Fibroblast of skin of right quadriceps (primary cell): ENCODE measurements at places on chromosomes 16 and 17.
A peak's percentile ranks its signal among the peaks of the same experiment; 100 is the strongest.

DNA sequence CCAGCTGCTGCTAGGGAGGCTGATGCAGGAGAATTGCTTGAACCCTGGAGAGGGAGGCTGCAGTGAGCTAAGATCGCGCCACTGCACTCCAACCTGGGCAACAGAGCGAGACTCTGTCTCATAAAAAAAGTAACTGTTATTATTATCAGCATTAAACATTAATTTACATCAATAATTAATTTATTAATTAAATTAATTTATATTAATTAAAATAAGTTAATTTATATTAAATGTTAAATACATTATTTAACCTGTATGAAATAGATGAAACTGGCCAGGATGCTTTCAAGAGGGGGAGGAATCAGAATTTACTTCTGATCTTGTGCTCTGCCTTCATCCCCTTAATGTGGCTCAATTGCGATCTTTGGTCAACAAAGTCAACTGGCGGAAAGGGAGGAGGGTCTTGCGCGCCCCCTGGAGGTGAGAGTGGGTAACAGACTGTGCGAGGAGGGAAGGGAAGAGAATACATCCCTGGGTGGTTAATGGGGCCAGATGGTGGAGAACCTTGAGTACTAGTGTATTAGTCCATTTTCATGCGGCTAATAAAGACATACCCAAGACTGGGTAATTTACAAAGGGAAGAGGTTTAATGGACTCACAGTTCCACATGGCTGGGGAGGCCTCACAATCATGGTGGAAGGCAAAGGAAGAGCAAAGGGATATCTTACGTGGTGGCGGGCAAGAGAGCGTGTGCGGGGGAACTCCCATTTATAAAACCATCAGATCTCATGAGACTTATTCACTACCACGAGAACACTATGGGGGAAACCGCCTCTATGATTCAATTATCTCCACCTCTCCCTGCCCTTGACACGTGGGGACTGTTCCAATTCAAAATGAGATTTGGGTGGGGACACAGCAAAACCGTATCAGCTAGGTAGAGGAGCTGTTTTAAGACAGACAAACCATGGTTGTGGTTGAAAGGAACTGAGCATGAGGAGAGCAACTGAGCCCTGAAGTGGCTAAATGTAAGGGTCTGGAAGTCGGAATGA, 15.7 kb upstream of the CPPED1 start:
- DNase-seq = peak; percentile 52

DNA sequence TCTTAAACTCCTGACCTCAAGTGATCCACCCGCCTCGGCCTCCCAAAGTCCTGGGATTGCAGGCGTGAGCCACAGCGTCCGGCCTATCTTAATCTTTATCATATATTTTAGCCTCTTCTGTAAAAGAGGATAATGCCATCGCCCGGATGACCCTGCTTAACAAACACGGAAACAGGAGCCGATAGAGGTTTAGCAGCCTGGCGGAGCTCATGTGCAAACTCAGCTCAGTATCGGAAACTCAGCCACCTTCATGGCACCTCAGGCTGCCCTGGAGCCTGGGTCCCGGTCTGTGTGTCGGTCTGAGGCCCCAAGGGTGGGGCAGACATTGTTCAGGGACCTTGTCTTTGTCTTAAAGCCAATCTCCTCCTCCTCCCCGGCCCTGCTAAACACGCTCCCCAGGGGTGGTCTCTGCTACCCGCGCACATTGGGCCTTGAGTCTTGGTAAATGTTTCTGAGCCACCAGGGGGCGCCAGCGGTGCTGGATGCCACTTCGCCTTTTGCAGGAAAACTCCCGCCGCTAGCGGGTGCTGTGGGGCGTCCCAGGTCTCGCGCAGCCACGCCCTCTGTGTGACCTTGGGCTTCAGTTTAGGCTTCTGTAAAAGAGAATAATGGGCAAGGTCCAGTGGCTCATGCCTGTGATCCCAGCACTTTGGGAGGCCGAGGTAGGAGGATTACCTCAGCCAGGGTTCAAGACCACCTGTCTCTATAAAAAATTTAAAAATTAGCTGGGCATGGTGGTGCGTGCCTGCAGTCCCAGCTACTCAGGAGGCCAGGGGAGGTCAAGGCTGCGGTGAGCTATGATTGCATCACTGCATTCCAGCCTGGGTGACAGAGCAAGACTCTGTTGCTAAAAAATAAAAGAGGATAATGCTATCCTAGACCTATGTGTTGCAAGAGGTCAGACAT, 2.7 kb downstream of the CETP start:
- DNase-seq = peak; percentile 59

GRCh38 chr16:87739801-87740200, 26.0 kb downstream of the KLHDC4 start:
- DNase-seq = no peak

DNA sequence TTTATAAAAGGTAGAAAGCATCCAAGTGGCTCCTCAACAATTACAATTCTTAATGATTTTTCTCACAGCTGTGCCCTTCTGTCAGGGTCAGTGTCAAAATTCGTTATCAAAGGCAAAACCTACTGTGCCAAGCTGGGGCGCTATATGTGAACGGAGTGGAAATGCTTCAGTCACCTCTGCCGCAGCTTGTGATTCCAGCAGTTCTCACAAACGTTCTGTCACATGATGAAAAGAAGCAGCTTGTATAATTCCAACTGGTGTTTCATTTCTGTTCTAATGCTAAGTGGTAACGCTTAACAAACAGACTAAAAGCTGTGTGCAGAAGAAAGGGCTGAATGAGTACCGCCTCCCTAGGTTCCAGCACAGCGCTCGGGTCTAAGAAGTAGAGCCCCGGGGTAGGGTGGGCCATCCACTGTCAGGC, 14.2 kb downstream of the PLD6 start:
- no peak for DNase-seq

DNA sequence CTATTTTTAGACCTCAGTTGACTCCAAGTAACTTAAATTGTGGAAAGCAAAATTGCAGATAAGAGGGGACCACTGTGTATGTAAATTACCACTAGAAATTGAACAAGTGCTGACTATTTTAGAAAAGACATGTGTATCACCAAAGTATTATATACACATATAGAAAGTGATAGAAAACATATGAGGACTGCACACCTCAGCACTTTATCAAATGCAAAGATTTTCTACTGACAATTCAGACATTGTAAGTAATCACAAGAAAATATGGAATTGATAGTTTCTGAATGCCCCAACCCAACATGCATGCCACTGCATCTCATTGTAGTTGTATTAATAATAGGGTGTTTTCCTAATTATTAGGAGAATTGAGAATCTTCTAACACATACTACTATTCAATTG, 536.5 kb downstream of the CDH11 start:
- DNase-seq = no peak

- no peak for DNase-seq
Measured at GRCh38 chr17:4839965-4840892, 7.1 kb downstream of the MINK1 start.

GRCh38 chr17:80941743-80942422, 49.8 kb upstream of the CHMP6 start:
- no peak for DNase-seq

DNA sequence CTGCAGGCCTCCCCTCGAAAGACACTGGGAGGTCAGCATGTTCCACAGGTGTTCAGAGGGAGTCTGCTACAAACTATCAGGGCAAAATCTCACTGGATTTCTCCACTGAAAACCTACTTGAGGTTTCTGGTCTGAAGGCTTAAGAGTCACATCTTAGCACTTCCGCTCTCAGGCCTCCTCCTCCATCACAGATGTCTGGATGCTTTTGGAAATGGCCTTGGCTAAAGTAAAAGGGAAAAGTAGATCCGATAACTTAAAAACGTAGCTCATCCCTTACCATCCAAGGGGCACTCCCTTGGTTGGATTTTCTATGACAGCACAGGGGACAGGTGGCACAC, 14.4 kb downstream of the GINS2 start:
- no peak for DNase-seq

- no peak for DNase-seq
Measured at GRCh38 chr17:36859706-36860105, 77.6 kb upstream of the LHX1 start.

- DNase-seq = no peak
Measured at GRCh38 chr16:84418056-84418849, 49.9 kb downstream of the ATP2C2 start.

- no peak for DNase-seq
Measured at GRCh38 chr17:76752006-76752405, 14.1 kb downstream of the MFSD11 start.

DNA sequence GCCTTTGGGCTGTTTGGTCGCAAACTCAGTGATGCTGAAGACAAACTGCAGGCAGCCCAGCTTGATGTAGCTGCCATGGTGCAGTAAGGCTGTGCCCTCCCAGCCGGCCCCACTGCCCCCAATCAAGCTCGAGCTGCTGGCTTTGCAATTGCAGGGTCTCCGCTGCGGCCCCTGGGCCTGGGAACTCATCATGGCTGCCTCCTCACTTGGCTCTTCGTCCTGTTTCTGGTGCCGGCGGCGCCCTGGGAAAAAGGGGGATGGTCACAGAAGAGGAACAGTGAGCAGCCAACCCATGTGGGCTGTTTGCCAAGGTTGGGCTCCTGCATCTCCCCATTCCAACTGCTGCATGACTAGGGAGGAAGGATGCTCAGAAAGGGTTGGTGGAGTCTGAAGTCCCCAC, 3.4 kb upstream of the DHRS13 start:
- no peak for DNase-seq

DNA sequence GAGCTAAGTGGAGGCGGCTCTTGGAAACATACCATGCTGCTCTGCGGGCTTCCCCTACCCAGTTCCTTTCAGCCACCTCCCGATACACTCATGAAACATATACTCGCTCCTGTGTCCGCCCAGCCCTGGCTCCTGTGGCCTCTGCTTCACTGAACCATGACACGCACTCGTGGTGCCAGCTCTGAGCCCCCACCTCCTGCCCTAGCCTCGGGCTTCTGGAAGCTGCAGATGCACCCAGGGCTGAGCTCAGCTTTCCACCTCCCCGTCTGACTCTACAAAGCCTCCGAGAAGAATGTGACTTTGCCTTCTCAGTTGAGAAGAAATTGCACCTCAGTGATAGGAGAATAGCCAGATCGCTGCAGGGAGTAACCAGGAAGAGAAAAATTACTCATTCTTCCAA, 11.0 kb downstream of the CALB2 start:
- DNase-seq = no peak

GRCh38 chr16:87064731-87065445, 252.3 kb downstream of the C16orf95 start:
- DNase-seq = no peak

DNA sequence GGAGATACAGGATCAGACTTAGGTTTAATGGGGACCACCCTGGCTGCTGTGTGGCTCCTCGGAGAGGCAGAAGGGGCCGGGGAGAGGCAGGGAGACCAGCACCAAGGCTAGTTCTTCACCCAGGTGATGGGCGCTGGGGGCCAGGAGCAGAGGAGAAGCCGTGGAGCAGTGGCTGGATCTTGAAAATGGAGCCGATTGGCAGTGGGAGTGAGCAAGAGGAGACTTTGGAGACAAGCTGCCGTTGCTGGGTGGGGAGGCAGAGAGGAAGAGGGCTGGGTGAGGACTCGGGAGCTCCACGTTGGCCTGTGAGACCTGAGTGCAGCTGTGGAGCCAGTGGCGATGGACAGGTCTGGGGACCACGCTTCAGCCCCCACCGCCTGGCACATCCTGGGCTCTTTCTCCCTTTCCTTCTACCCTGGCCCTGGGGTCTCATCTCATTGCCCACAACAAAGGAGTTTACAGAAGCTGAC, 9.0 kb downstream of the RAB11FIP4 start:
- no peak for DNase-seq

DNA sequence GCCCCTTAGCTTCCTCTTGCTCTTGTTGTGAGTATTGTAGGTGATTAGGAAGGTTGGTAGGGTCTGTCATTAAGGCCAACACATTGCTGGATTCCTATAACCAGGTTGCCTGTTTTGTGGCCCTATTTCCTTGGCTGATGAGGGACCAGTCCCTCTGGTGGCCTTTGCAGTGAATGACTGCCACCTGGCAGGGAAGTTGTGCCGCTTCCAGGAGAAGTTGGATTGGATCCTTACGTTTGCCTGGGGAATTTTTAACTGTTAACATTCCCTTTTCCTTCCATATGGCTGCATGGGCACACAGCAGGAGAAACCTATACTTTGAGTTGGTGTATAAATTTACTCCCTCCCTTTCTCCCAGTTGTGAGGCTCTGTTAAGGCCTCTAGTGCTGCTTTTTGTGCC, 32.4 kb downstream of the LCMT1 start:
- no peak for DNase-seq

GRCh38 chr17:44749076-44749979, 9.5 kb upstream of the ADAM11 start:
- no peak for DNase-seq

DNA sequence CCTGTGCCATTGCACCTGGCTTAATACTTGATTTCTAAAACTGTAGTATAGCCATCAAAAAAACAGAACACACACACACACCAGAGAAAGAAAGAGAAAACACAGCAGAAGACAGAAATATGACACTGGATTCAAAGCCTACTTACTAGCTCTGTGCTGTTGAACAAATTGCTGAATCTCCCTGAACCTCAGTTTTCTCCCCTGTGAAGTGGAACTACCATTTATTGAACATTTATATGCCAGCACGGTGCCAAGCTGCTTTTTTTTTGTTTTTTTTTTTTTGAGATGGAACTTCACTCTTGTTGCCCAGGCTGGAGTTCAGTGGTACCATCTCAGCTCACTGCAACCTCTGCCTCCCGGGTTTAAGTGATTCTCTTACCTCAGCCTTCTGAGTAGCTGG, 13.2 kb upstream of the ALOX12B start:
- DNase-seq = no peak

DNA sequence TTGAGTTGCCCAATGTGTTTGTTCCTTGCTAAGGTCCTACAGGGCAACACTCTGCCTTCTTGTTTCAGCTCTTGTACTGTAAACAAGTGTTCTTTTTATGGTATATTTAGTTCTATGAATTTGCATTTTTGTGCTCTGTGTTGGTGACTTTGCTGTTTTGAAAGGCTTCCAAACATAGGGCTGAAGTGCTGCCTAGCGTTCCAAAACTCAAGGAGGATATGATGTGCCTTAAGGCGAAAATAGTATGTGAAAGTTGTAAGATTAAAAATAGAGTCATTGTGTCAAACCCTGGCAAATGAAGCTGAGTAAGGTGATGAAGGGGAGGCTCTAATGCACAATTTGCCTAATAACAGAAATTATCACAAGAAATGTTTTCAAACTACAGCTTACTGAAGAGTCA, 372.7 kb upstream of the TOM1L1 start:
- DNase-seq = no peak

GRCh38 chr17:79401704-79402674, 208.9 kb downstream of the RBFOX3 start:
- DNase-seq = no peak

GRCh38 chr16:84700446-84701300, 873 bp downstream of the USP10 start:
- no peak for DNase-seq
